ENCODE measurements at places on chromosomes 2 and 18.

GRCh38 chr2:132774189-132774588, 104.2 kb upstream of the LYPD1 start:
- no peak for DNase-seq

- no peak for DNase-seq
Observed at GRCh38 chr2:2245500-2245899, 85.6 kb downstream of the MYT1L start.

DNA sequence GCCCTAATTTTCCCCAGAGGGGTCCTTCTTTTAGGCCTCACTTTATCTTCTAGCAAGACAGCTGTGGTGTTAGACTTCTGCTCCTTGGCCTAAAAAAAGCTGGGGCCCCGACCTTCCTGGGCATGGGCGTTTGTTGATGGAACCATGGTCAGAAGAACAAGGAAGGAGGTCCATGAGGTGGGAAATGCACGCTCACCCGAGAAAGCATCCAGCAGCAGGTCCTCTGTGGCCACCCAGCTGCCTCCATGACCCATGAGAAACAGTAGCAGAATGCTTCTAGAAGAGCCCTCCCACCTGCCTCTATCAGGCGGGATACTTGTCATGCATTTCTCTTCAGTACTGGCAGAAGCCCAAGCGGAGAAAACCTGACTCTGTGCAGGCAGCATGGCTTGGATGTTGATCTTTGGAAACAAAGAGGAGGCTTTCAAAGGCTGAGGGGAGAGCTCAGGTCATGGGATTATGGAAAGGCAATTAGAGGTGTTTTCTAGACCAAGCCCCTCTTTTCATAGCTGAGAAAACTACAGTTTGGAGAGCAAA, 249.1 kb downstream of the FAM210A start:
- DNase-seq, result peak; percentile 31

DNA sequence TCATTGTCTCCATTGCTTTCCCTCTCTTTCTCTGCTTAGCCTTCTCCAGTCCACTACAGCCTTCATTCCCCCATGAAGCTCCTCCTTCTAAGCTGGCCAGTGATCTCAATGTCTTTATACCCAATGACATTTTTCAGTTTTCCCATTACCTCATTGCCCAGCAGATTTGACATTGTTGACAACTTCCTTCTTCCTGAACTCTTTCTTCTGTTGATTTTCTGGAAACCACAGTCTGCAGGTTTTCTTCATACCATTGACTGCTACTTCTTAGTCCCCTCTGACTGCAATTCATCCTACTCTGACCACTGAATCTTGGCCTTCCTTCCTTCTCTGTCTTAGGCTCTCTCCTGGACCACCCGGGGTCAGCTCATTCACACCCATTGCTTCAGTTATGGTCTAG, 22.9 kb upstream of the SPP2 start:
- no peak for DNase-seq

DNA sequence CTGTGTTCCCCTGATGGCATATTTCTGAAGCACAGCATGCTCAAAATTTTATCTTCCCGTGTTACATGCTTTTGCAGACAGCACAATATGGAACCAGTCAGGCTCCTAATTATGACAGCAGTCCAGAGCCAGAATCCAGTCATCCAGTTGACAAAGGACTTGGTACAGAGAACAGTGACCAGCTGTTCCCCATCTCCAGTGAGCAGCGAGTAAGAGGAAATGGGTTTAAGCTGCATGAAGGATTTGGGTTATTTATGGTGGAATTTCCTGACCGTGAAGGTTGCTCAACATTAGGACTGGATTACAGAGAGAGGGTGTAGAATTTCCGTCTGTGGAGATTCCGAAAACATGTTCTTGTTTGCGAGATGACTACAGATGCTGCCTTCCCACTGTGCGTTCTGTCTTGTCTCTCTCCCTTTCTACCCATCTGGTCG, 24.4 kb downstream of the SGPP2 start:
- no peak for DNase-seq

DNA sequence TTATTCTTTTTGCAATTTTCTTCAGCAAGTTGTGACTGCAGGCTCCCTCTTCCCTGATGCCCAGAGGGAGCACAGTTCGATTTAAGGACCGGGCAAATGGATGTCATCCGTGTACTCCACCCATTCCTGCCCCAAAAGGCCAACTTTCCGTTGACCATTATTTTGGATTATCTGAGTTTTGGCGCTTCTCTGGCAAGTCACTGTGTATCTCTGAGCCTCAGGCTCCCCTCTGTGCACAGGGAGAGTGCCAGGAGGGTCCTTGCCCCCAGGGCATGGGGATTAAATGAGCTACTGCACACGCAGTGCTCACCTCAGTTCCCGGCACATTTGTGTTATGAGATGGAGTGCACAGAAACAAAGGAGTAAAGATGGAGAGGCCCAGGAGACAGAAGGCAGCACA, 41.4 kb upstream of the HDAC4 start:
- no peak for DNase-seq

GRCh38 chr2:161165266-161165665, 5.0 kb downstream of the TANK start:
- DNase-seq, result no peak

GRCh38 chr18:79169958-79170555, 100.9 kb downstream of the ATP9B start:
- DNase-seq, result no peak

DNA sequence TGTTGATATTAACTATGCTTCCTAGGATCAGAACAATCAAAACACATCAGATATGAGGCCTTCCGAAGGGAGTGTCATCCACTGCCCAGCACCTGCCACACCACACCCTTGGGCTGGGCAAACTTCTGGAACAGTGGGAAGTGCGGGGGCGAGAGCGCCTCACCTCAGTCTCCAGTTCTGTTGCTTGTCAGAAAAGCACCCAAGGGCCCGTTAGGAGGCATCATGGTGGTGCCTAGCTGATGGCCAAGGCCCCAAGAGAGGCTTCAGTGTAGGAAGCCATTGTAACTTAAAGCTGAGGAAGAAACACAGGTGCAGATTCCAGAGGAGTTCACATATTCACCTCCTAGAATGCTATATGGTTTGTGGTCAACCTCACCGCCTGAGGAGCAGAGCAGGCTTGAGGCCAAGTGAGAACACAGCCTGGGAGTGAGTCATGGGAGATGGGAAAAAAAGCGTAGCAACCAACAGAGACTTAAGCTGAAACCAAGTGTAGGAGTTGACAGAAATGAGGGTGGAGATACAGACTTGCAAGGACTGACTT, 85.1 kb upstream of the ATL2 start:
- no peak for DNase-seq

DNA sequence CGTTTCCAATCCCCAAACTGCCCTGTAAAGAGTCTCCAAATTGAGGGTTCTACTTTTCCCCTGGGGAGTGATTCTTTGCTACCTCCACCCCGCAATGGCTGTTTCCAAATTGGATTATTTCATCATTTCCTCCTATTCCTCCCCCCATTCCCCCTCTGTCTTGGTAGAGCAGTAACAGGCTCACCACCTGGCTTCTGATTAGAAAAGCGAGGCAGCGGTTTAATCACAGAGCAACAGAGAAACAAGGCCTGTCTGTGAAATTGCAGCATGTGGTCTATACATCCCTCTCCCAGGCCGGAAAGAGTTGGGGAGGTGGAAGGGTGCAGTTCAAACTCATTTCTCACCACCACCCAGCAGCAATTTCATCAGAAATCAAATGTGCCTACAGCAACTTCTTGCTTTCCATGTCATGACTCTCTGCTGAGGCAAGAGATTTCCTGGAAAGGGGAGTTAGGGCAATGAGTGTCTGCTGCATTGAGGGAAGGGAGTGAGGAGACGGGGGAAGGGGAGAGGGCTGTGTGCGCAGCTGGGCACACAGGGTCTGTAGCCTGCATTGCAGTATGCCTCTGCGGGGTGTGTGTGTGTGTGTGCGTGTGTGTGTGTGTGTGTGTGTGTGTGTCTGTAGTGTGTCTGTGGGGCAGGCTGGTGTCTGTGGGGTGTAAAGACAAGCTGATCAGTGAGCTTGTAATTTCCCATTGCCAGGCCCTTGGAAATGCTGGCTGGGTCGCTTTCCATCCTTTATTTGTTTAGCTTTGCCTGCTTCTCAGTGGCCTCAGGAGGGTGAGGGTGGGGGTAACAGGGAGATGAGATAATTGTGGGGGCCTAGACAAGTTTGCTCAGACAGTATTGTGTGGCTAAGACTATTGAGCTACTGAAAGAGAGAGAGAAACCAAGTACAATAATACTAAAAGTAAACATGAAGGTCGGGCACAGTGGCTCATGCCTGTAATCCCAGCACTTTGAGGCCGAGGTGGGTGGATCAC, 13.5 kb upstream of the IGFBP2 start:
- DNase-seq, result no peak

- no peak for DNase-seq
Observed at GRCh38 chr18:13223311-13224143, 5.0 kb downstream of the LDLRAD4 start.

- DNase-seq, result no peak
Observed at GRCh38 chr2:113278742-113279139, at the start of gene PAX8. PAX8 (minus strand) TSS chr2:113278921; CDS start chr2:113278394, 527 bp downstream.

GRCh38 chr2:69389271-69389670, 2.2 kb upstream of the GFPT1 start:
- no peak for DNase-seq

DNA sequence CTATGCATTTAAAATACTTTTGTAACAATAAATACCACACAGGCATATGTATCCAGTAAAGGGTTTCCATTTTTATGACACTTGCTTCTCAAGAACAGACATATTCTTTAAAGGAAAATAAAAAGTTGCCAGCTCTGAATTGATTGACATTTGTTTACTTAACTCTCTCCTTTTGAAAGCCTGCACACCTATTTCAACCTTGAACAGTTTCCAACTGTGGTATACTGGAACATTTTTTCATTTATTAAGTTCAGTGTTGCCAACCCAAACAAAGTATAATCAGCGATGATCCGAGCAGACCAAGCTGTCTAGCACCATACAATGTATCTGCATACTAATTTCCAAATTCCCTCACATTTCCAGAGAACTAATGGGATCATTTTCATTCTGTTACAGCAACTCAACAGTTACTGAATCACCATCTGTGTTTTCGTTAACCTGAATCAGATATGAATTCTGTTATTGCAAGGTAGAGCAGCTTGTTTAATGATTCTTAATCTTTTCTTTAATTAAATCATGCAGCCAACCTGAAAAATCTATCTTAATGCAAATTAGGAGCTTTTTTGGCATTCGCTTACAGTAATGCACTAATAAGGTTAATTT, 725.5 kb upstream of the ZEB2 start:
- no peak for DNase-seq

DNA sequence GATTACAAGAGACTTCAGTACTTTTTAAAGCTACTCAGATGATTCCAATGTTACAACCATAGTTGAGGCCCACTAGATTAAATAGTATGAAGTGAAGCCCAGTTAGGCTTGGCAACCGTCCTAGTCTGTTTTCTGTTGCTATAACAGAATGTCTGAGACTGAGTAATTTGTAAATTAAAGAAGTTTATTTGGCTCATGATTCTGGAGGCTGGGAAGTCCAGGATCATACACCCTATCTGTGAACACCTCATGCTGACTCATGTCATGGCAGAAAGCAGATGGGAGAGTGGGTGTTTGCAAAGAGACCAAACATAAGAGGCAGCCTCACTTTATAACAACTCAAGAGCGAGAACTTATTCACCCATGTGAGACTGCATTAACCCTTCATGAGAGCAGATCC, 63.1 kb downstream of the CCDC150 start:
- DNase-seq, result no peak

DNA sequence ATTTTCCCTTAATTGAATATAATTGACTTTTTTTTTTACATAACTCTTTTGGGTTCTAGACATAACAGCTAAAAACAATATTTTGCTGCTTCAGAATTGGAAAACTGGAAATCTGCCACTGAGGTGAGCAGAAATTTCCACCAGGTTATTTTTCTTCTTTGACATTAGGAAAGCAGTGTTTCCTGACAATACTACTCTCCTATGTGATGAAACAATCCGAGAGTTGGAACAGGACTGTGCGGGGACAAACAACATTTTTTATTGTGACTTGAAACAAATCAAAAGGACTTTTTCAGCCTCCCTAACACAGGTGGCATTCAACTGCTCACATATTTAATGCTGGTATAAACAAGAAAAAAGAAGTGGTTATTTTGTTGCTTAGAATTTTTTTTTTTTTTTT, 237.2 kb downstream of the RNF152 start:
- DNase-seq, result no peak

DNA sequence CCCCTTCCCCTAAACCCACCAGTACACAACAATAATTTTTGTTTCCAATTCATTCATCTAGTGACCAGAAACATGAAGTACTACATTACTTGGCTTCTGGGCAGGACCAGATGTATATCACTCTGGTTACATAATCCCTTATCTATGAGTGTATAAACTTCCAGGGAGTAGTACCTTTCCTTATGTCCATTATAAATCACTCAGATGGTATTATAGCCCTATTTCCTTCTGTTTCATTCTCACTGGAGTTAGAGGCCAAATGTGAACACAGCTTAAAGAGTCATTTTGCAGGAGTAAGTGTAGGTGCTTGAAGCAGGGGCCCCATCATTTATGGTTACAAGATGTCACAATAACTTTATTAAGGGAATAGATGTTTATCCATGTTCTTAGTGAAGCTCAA, 894.4 kb upstream of the NXPH2 start:
- DNase-seq, result no peak

- DNase-seq, result no peak
Observed at GRCh38 chr2:85162746-85163301, 29.6 kb downstream of the TCF7L1 start.

DNA sequence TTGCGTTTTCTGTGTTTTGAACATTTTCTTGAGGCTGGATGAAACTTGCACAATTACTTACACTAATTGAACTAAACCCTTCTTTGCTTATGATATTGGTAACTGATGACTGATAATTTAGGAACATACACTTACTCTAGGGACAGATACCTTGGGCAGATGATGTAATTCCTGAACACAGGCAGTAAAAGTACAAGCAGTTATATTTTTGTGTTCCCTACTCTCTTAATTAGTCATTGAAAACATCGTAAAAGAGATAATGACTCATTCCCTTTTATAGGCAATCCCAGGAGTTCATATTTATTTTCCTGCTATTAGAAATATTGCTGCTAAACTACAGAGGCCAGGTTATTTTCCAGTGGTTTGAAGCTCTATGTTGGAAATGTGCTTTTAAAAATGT, 46.4 kb downstream of the CCDC85A start:
- DNase-seq, result no peak

- no peak for DNase-seq
Observed at GRCh38 chr2:181602017-181602416, 54.9 kb downstream of the CERKL start.

- peak; percentile 12 for DNase-seq
Observed at GRCh38 chr2:232420073-232420454, 13.4 kb downstream of the ALPG start.

DNA sequence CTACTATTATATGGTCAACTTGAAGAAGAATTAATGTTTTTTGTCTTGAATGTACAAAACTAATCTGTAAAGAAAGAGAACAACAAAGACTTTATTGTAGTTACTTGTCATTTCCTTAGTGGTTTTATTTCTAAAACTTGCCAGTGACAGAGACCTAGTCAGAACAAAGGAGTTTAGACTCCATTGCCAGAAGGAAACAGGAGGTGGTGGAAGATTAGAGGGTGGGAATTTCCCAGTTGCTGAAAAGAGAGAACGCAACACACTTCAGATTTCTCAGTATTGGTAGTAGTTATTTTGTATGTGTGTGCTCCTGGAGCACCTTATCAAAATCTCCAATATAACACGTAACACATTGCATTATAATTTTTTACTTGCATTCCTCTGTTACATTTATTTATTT, 81.4 kb downstream of the CDCA7 start:
- DNase-seq, result no peak

Data from sciatic nerve (tissue), 2 donors.